Activated naive CD8-positive, alpha-beta T cell treated with anti-CD3 and anti-CD28 coated beads for 36 hours (primary cell): ENCODE measurements at places on chromosomes 5 and 9. TPM values are rescaled to one million over a fixed set of nuclear protein-coding genes. Genes with fewer than 3 reads are reported as not detected.

GRCh38 chr9:109297899-109298298, 23.0 kb downstream of the EPB41L4B start:
- DNase-seq: no peak
- no peak overlapping the region for H3K27ac ChIP-seq
- H3K36me3 ChIP-seq: no peaks in the 10 kb centered on the region
- H3K27me3 ChIP-seq: peaks cover 34% of the 10 kb centered on the region
- peaks cover 10% of the 10 kb centered on the region for H3K4me1 ChIP-seq
- H3K4me3 ChIP-seq: no peak overlapping the region

DNA sequence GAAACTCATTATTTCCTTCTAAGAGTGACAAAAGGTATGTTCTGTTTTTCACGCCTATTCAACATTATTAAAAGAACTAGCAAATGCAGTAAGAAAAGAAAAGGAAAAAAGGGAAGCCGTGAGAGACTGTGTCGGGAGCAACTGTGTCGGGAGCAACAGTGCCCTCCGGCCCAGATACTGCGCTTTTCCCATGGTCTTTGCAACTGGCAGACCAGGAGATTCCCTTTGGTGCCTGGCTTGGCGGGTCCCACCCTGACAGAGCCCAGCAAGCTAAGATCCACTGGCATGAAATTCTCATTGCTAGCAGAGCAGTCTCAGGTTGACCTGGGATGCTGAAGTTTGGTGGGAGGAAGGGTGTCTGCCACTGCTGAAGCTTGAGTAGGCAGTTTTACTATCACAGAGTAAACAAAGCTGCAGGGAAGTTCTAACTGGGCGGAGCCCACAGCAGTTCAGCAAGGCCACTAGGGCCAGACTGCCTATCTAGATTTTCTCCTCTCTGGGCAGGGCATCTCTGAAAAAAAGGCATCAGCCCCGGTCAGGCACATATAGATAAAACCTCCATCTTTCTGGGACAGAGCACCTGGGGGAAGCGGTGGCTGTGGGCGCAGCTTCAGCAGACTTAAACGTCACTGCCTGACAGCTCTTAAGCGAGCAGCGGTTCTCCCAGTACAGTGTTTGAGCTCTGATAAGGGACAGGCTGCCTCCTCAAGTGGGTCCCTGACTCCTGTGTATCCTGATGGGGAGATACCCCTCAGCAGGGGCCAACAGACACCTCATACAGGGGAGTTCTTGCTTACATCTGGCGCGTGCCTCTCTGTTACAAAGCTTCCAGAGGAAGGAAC, 1237.4 kb upstream of the CDH18 start:
- H3K4me3 ChIP-seq: no peak overlapping the region
- H3K27ac ChIP-seq: no peak overlapping the region
- H3K36me3 ChIP-seq: no peaks in the 10 kb centered on the region
- no peak for DNase-seq
- no peaks in the 10 kb centered on the region for H3K4me1 ChIP-seq
- H3K27me3 ChIP-seq: no peaks in the 10 kb centered on the region

The TIMD4 gene
- total RNA-seq: 1.3 TPM

The FYB1 gene
- total RNA-seq: 71.3 TPM

The ROPN1L gene
- not detected for total RNA-seq

The PLPP6 gene
- total RNA-seq: 4.0 TPM

The EGFL7 gene
- 0.94 TPM for total RNA-seq

The SMU1 gene
- 27.0 TPM for total RNA-seq

The PCDHGA9 gene
- not detected for total RNA-seq
